Stimulated activated CD4-positive, alpha-beta T cell treated with anti-CD3 and anti-CD28 coated beads, Interleukin-2, amount 100 ng/mL, for 24 hours (primary cell): ENCODE measurements at places on chromosomes 12 and 14.

GRCh38 chr12:97960741-97961608 lies 498.4 kb downstream of the RMST start:
- DNase-seq: peak; percentile 9

GRCh38 chr12:22729957-22730443 lies 105.0 kb downstream of the ETNK1 start:
- DNase-seq: no peak

DNA sequence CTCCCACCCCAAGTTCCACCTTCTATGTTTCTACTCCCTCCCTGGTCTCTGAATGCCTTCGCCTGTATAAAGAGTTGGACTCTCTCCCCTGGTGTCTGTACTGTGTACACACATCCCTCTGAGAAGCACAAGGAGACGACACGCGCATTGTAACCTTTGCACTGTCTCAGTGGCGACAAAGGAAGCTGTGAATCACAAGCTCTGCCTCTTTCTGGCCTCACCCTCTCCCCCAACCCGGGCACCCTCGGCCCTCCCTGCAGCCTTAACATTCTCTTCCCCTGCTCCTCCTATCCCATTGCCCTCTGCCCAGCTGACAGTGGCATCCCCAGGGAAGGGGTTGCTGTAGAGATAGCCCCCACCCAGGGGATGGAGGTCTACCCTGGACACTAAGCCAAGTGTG lies 2.5 kb upstream of the SMARCD1 start:
- DNase-seq: no peak

DNA sequence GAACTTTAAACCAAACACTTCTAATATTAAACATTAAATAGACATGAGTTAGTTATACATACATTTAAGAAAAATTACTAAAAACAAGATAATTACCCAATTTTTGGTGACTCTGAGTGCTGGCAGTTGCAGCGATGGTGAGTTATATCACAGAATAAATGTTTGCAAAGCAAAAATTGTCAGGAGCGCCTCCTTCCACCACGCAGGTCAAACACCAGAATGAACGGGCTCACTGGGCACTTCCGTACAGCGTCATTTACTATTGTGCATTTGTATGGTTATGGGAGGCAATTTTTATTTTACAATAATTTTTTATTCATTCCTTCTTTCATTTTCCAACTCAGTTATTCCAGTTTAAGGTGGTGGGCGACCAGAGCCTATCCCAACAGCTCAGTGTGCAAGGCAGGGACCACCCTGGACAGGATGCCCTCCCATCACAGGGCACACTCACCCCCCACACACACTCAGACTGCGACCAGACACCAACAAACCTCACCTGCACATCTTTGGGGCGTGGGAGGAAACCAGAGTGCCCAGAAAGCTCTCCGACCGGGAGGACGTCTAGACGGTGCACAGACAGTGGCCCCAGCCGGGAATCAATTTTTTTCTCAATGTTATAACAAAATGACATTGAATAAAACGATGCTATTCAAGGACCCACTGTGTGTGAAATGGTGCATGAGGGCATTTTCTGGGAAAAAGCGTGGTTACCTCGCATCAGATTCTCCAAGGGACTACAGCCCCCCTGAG lies 67.2 kb downstream of the TESC start:
- DNase-seq: no peak

DNA sequence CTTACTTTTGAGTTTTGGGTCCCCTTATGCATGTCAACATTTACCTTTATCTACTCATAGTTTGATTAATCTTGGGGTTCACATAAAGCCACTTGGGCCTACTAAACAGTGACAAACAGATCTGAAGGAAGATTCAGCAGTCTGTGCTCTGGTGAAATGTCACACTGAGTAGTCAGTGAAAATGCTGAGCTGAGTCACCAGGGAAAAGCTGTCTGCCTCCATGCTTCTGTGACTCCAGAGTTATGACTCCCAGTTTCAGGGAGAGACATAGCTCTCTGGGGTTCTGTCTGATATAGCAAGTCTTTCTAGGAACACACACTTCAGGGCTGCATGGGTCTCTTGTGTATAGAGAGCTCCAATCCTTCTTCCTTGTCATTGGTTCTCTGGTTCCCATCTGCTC lies 406.3 kb upstream of the FAR2 start:
- DNase-seq: no peak
